ENCODE measurements at places on chromosomes 7 and 10.

DNA sequence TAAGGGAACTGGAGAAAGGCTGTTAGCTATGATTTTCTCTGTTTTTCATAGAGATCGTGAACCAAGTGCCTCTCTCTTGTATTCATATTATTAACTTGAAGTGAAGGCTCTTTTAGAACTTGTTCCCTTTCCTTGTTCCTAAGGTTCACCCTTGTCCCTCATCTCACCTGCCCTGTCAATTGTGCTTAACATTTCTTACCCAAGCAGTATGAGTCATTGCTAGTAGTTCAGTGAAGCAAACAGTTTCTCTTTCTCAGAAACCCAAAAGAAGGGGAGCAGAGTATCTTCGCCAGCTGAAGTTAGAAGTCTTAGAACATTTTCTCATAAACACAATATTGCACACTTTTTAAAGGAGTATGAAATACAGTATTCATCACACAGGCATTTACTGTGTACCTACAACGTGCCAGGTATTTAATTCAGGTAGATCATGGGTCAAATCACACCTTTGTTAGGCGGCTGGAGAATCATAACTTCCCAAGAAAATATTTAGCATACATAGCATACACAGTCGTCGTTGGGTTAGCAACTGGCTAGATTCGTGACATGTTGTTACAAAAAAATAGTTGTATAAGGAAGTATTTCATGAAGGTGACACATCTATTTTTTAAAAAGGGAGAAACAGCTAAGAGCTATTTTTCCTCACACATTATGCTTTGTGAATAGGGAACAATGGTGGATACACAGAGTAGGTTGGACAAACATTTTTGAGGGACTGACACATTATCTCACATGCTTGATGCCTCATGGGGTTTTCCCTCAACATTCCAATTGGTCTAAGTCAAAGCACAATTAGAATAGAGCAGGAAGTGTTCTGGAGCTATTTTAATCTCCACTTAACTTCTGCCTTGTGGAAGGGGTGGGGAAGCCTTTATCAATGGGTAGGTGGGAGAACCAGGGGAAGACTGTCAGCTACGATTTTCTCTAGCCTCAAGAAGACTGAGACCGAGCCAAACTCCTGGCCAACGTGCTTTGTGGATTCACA is 13.2 kb downstream of the HDAC9 start:
- no peak for DNase-seq

- no peak for DNase-seq
These were observed 725.6 kb upstream of the GALNT17 start for GRCh38 chr7:70406186-70406949.

DNA sequence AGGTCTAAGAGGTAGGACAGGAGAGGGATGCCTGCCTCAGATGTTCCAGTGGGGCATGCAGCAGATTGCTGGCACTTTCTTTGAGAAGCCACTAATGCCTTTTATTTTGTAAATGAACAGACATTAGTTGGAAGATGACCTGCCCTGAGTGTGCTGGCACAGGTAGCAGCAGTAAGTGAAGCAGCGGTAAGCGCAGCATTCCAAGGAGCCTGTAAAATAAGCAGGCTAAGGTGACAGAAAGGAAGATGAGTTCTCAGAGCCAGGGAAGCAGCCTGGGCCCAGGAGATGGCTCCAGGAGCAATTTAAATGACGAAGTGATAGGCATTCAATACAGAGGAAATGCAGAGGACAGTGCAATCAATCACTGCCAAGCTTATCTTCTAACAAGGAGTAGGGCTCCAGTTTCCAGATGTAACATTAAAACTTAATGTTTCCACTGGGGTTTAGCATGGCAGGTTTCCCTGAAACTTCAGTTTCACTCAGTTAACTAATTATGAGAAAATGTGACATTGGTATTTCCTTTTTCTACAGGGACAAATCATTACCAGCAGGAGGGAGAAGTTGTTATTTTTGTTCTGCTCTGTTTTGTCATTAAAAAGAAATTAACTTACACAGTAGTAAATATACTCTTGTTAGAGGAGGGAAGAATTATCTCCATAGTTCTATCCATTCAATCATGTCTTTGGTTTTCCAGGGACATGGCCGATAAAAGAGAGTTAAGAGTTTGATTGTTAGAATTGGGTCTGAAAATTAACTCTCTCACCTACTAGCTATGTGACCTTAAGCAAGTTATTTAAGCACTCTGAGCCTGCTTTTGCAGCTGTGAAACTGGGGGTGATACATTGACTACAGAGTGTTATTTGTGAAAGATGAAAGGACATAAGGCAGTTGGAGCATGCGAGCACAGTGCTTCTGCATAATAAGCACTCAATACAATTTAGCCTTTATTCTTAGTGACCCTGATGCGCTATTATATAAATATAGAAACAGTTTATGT is 96.6 kb upstream of the PTN start:
- no peak for DNase-seq

GRCh38 chr10:12380999-12381398 is 31.7 kb downstream of the CAMK1D start:
- DNase-seq = no peak

DNA sequence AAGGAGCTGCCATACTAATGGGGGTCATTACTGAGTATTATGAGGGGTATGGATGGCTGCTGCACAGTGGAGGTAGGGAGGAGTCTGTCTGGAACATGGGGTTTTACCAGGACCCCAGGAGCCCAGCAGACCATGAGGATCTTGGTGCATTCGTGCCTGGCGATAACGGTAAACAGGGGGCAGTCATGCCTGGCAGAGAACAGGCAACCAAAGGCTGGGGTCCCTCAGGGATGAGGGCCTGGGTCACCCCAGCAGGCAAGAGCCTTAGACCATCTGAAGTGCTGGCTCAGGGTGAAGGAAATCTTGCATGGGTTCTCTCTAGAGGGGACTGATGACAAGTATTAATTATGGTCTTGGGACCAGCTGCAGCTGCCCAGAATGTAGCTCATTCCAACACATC is 46.1 kb downstream of the MYL10 start:
- DNase-seq = no peak

DNA sequence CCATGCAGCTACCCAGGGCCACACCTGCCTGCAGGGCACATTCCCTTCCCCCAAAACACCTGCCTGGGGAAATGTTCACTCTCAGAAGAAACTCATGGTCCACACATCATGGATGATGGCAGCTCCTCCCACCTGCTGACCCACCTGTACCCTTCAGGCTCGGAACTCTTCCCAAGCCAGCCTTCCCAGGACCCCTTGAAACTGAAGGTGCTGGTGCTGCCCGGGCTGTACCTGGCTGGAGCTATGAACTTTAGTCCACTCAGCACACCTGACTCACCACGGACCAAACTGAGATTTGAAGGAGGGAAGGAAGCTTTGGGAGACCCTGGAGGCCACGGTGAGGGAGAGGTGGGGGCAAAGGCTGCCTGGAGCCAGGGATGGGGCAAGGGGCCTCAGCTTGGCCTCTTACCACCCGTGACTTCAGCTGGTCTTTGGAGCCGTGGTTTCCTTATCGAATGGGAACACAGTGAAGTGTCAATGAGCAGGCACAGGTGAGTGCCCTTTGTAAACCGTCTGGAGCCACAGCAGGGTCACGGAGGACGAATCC is 30.1 kb upstream of the INPP5A start:
- no peak for DNase-seq

- DNase-seq = no peak
These were observed 72.1 kb downstream of the EEPD1 start for GRCh38 chr7:36224934-36225858.

DNA sequence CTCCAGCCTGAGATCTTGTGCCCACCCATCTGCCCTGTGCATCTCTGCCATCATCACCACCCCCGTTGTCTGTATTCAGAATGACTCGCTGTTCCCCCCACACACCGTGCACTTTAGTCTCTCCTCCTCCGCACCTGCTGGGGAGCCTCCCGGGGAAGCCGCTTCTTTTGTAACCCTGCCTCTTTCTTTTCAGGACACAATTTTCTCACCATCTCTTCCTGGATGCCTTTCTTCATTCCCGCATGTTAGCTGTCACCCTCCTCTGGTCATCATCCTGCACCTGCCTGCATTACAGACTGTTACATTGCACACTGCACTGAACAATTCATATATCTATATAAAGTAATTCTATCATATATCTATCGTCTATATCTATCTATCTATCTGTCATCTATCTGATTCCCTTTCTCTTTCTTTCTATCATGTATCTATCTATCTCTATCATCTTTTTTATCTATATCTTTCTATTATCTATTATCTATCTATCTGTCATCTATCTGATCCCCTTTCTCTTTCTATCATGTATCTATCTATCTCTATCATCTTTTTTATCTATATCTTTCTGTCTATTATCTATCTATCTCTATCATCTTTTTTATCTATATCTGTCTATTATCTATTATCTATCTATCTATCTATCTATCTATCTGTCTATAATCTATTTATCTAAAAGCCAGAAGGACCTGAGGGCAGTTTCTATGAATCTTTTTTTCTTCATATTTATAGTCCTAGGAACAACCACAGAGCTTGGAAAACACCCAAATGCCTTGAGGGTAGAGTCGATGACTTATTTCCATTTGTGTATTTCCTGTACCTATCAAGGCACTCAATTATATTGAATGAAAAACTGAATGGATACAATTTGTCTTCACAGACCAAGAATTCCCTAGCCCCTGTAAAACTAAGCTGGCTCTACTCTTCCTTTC is 642.5 kb downstream of the ACTR3B start:
- DNase-seq = no peak

- no peak for DNase-seq
These were observed 414.6 kb downstream of the DNAJB6 start for GRCh38 chr7:157751406-157751805.

Measured in GM18507 (cell line).